Stimulated activated CD8-positive, alpha-beta memory T cell treated with anti-CD3 and anti-CD28 coated beads, Interleukin-15, amount 100 ng/mL, for 24 hours (primary cell): ENCODE measurements at places on chromosomes 2 and 18.

DNA sequence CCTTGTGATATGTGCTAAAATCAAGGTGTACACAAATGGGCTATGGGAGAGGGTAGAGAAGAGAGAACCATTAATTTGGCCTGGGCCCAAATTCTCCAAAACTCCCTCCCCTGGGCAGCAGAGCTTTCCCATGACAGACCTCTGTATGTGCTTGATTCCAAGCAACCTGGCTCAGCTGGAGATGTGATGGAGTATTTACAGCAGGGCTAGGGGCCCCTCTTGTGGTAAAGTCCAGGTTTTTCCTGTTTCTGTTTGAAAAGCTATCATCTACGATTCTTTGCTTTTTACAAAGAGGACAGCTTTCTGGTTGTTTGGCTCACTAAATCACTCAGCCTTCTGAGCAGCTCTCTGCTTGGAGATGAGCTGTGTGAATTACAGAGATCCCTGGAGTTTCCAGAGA lies 40.3 kb downstream of the KCNS3 start:
- DNase-seq, result no peak

DNA sequence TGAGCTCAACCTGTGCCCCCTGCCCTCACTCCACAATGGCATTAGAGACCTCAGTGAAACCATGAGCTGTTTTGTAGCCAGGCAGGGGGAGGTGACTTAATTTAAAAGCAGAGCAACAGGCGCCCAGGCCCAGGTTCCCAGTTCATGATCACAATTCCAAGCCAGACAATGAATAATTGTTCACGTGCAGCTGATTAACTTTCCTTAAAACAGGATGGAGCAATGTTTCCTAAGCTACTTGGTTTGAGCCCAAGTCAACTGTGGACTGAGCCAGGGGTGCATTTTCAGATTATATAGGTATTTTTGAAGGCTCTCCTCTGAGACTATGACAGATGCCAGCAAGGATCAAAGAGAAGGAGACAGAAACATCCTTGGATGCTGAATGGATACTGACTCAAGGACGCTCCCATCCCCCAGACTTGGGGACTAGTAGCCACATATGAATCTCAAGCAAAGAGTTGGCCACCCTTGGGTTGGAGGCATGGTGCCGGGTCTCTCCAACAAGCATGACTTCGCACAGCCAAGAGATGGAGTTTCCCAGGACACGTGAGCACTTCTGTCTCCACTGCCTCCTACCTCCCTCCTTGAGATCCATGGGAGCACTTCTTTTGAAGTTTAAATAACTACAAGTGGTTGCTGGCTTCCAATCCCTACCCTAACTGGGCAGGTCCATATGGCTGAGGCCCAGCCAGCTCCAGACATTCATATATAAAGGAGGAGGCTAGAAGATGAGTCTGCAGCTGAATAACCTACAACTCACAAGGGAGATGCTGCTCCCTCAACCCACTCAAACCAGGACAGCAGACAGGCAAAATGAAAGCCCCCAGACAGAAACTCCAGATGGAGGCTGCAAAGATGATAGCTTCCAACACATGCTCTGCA lies 12.7 kb downstream of the SMAD7 start:
- DNase-seq, result no peak

DNA sequence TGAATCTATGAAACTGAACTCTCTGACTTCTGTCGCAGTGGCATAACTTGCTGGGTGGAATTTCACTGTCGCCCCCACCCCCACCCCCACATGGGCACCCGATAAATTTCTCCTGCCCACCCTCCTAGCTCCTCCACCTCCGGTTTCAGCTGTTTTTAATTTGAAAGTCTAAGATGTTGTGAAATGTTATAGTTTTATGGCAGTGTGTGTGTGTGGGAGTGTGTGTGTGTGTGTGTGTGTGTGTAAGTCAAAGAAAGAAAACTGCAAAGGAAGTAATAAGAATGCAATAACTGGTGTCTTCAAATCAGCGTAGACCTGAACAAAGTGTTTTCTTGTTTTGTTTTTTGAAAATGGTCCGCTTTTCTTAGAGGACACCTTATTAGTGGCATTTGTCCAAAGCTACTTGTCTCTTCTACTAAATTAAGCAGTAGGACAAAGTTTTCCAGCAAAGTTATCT lies 388 bp downstream of the DTNA start:
- no peak for DNase-seq

DNA sequence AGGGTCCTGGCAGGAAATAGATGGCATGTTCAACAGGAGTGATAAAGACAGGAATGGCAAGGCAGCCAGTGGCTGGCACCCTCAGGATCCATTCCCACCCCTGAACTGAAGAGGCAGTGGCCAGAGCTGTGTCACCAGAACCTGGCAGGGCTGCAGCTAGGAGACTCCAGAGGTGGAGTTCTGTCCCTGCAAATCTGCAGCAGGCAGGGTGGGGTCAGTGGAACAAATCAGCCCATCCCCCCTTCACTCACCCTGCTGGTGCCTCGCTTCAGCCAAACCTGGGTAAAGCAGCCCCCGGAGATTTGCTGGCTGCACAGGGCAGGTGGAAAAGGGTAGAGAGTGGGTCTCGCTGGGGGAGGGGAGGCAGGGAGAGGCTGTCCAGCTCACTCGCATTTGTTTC lies 12.7 kb downstream of the INPP5D start:
- no peak for DNase-seq

DNA sequence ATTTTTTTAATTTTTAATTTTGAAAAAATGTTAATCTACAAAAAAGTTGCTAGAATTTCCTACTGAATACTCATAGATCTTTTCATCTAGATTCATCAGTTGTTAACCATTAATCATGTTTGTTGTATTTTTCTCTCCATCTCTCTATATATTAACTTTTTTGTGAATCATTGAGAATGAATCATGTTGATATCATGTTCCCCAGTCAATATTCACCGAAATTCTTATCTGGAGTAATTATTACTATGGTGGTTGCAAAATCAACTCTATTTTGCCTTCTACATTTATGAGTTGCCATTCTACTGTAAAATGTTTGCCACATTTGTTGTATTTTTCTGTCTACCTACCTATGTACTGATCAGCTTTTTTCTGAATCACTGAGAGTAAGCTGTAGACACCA lies 154.0 kb downstream of the SPP2 start:
- no peak for DNase-seq

- no peak for DNase-seq
Observed at GRCh38 chr18:2494921-2495320, 76.4 kb downstream of the METTL4 start.

GRCh38 chr2:88838165-88838635 lies 146.7 kb downstream of the RPIA start:
- no peak for DNase-seq

DNA sequence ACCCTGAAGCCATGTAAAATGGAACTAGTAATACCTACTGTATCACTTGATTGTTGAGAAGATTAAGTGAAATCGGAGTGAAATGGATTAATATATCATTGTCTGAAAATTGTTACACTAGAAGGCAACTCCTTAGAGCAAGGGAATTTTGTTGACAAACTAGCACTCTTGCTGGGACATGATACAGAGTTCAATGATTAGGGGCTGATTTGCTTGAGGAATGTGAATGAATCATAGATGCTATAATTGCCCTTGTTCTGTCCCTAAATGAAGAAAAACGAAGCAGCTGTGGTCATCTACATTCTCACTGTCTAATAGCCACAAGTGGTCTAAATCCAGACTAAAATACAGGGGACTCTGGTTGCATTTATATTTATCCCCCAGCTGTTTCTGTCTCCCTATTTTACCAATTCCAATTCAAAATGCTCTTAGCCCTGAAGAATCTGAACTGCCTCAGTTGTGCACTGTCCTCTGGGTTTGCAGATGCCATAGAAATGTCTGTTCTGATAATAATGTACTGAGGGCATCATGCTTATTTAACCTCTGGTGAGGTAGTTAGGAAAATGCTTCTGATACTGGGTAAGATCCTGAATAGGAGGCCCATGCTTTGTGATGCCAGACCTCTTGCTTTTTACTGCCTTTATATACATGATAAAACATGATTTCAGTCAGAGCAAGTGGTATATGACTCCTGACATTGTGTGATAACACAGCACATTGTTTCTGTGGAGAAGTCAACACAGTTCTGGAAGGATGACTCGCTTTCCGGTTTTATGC lies 382.1 kb downstream of the NRXN1 start:
- no peak for DNase-seq

DNA sequence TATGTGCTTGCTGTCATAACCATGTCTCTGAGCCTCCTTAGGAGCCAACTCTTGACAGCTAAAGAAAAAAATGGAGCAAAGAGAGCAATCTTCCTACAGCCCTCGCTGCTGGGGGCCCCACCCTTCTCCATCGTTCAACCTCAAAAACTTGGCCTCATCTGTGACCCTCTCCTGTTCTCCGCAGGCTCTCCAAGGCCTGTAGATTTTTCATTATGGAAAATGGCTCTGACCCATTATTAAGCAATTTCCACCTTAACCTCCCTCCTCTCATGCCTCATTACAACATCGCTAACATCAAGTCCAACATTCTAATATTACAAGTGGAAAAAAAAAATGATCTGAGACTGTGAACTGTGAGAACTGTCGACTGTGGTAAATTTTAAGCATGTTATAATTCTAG lies 98.7 kb downstream of the SLC8A1 start:
- no peak for DNase-seq

DNA sequence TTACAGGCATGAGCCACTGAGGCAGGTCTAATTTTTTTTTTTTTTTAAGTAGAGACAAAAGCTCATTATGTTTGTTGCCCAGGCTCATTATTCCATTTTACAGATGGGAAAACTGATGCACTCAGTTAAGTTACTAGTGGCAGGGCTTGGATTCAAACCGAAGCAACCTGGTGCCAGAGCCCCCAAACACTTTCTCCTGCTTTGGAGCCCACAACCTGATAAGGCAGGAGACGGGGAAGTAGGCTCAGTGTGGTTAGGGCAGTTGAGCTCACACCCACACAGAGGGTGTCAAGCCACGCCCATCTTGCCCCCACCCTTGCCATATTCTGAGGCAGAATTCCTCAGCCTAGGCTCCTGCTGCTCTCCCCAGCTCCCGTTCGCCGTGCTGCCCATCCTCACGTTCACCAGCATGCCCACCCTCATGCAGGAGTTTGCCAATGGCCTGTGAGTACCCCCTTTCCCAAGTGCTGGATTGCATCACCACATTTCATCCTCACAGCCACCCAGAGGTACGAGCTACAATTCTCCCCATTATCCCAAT lies 5.8 kb upstream of the CTDSP1 start:
- DNase-seq, result no peak

- no peak for DNase-seq
Observed at GRCh38 chr18:26057344-26057773, 33.1 kb downstream of the SS18 start.

DNA sequence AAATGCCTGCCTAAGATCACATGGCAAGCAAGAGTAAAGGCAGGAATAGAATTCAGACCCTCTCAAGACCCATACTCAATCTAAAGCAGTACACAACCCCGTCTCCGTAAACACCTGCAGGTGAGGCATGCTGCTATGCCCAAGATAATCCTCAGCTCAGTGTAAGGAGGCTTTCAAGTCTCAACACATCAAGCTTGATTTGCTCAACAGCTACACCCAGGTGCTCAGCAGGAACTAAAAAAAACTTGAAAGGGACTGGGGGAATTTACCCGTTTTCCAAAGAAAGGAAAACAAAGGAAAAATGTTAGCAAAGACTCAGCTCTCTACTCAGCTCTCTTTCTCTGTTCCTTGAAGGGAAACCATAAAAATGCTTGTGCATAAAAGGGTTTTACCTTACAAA lies 301.8 kb downstream of the C1D start:
- no peak for DNase-seq

DNA sequence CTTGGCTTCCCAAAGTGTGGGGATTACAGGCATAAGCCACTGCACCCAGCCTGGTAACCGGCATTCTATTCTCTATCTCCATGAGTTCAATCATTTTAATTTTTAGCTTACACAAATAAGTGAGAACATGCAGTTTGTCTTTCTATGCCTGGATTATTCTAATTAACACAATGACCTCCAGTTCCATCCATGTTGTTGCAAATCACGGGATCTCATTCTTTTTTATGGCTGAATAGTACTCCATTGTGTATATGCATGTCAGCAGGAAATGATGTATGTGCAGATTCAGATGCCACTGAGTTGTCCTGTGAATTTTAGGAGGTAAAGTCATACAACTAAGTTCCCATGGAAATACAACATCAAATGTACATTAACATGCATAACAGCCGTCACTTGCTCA lies 24.7 kb upstream of the AMMECR1L start:
- no peak for DNase-seq

GRCh38 chr2:187500585-187501359 lies 52.7 kb upstream of the CALCRL start:
- no peak for DNase-seq

- no peak for DNase-seq
Observed at GRCh38 chr2:201974171-201975100, 59.2 kb upstream of the FZD7 start.

DNA sequence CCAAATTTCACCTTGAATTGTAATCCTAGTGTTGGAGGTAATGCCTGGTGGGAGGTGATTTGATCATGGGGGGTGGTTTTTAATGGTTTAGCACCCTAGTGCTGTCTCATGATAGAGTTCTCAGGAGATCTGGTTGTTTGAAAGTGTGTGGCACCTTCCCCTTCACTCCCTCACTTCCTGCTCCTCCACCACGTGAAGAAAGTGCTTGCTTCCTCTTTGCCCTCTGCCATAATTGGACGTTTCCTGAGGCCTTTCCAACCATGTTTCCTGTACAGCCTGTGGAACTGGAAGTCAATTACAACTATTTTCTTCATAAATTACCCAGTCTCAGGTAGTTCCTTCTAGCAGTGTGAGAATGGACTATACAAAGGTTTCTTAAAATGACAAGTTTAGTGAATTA lies 251.8 kb upstream of the NETO1 start:
- DNase-seq, result no peak

GRCh38 chr18:79164706-79165105 lies 95.5 kb downstream of the ATP9B start:
- no peak for DNase-seq

- no peak for DNase-seq
Observed at GRCh38 chr18:45006934-45007333, 326.2 kb downstream of the SETBP1 start.

GRCh38 chr2:190342611-190343010 lies 778 bp upstream of the INPP1 start:
- no peak for DNase-seq

DNA sequence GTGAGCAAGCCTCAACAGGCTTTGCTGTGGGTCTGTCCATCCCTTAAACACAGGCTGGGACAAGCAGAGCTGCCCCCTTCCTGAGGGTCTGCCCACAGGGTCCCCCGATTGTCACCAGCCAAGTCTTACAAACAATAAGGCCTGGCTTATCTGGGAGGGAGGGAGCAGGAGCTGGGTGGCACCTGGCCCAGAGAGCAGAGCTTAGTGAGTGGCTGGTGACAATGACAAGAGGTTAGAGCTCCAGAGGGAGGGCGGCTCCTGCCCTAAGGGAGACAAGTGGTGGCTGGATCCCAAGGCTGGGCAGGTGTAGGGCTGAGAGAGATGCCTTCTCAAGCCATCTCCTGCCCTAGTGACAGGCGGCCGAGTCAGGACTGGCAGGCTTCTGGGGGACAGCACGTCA lies 125.5 kb downstream of the KLHL29 start:
- DNase-seq, result no peak
